Astrocyte (in vitro differentiated cells and primary cell): ENCODE measurements at places on chromosomes 7 and 10. TPM values are rescaled to one million over a fixed set of nuclear protein-coding genes. Genes with fewer than 3 reads are reported as not detected.

Gene ZPBP
- total RNA-seq = not detected in 2 replicates

Gene SLC26A5
- not detected in 2 replicates for total RNA-seq

GRCh38 chr10:111207500-111207899 is 130.7 kb downstream of the ADRA2A start:
- H3K27me3 ChIP-seq = no peaks in the 10 kb centered on the region
- H3K4me3 ChIP-seq = no peak overlapping the region
- no peaks in the 10 kb centered on the region for H3K4me1 ChIP-seq
- DNase-seq = no peak
- no peaks in the 10 kb centered on the region for H3K36me3 ChIP-seq

- H3K36me3 ChIP-seq = no peaks in the 10 kb centered on the region
- peak; percentile 76 for DNase-seq
- H3K27ac ChIP-seq = no peak overlapping the region
- no peaks in the 10 kb centered on the region for H3K27me3 ChIP-seq
Observed at GRCh38 chr10:62545160-62546066, 171.2 kb downstream of the ZNF365 start.

GRCh38 chr7:5838761-5839500 is 41.7 kb upstream of the OCM start:
- H3K36me3 ChIP-seq = no peaks in the 10 kb centered on the region
- no peak overlapping the region for H3K27ac ChIP-seq
- no peaks in the 10 kb centered on the region for H3K4me1 ChIP-seq
- no peak overlapping the region for H3K4me3 ChIP-seq

GRCh38 chr7:129561677-129562359 is 49.7 kb upstream of the NRF1 start:
- no peaks in the 10 kb centered on the region for H3K4me1 ChIP-seq
- DNase-seq = no peak
- H3K4me3 ChIP-seq = no peak overlapping the region
- peaks cover 15% of the 10 kb centered on the region for H3K27me3 ChIP-seq
- no peaks in the 10 kb centered on the region for H3K36me3 ChIP-seq
- H3K27ac ChIP-seq = no peak overlapping the region

Gene COL17A1
- total RNA-seq = 2.6 and 10.1 TPM in 2 replicates

GRCh38 chr10:20625868-20626267 is 271.2 kb downstream of the NEBL start:
- H3K36me3 ChIP-seq = no peaks in the 10 kb centered on the region
- no peaks in the 10 kb centered on the region for H3K4me1 ChIP-seq
- DNase-seq = no peak
- H3K4me3 ChIP-seq = no peak overlapping the region

Gene SMO
- total RNA-seq = 20.0 and 22.6 TPM in 2 replicates

DNA sequence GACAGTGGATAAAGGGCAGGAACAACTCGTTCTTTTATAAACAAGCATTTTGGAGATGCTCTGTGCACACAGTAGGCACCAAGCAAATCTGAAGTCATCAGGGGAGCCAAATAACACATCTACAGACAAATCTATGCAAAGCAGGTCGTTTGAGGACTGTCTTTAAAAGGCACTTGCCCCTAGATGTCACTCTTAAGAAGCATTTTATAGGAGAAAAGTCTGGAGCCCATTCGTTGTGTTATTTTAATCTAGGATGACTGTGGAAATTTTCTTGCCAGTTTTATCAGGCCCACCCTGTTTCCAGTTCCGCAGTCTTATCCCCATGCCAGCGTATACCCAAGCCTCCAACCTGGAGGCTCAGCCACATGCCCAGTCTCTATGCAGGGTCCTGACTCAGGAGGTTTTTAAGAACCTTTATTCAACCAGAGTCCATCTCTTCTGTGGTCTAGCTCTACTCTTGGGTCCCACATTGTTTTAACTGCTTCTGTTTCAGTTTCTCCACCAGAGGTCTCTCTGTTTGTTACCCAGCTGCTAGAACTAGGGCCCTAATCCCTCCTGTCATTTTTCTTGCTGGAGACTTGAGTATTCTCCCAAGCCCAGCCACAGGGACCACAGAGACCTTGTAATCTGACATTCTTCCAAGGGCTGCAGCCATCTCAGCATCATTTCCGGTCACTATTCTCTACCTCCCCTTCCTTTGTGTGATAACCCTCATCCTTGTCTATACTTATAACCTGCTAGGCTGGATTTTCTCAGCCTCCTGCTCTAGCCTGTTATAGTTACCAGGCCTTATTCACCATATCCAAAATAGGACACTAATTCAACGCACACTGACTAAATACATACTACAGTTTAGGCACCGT is 26.7 kb downstream of the PIK3CG start:
- H3K36me3 ChIP-seq = no peaks in the 10 kb centered on the region
- H3K4me1 ChIP-seq = no peaks in the 10 kb centered on the region
- no peaks in the 10 kb centered on the region for H3K27me3 ChIP-seq
- no peak for DNase-seq
- no peak overlapping the region for H3K4me3 ChIP-seq

GRCh38 chr7:150903606-150904005 is 51.3 kb downstream of the AOC1 start:
- no peaks in the 10 kb centered on the region for H3K36me3 ChIP-seq
- peak; percentile 71 for DNase-seq
- no peak overlapping the region for H3K27ac ChIP-seq

GRCh38 chr10:81108516-81109199 is 571.0 kb downstream of the SH2D4B start:
- no peak overlapping the region for H3K27ac ChIP-seq
- DNase-seq = no peak
- no peak overlapping the region for H3K4me3 ChIP-seq
- no peaks in the 10 kb centered on the region for H3K4me1 ChIP-seq
- no peaks in the 10 kb centered on the region for H3K36me3 ChIP-seq

- H3K4me1 ChIP-seq = peaks cover 9% of the 10 kb centered on the region
- H3K4me3 ChIP-seq = no peak overlapping the region
- no peak overlapping the region for H3K27ac ChIP-seq
- DNase-seq = no peak
- H3K27me3 ChIP-seq = peaks cover 5% of the 10 kb centered on the region
- no peaks in the 10 kb centered on the region for H3K36me3 ChIP-seq
Observed at GRCh38 chr10:71084061-71084817, 128.1 kb upstream of the UNC5B start.

DNA sequence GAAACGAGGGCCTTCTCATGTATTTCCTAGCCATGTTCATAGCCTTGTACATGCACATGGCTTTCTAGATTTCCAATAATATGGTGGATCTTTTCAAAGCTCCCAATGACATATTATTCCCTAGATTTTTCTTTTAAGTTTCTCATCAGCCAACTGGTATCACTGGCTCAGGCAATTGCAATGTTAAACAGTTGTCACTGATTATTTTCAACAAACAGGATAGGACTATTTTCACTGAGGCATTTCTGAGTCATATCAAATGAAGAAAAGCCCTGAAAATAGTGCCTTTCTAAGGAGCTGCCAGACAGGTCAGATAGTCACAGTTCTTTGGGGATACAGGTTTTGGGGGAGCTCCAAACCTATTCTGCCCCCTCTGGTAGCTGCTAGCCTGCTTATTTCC is 4.5 kb upstream of the LMTK2 start:
- no peaks in the 10 kb centered on the region for H3K4me1 ChIP-seq
- H3K27ac ChIP-seq = no peak overlapping the region
- no peaks in the 10 kb centered on the region for H3K27me3 ChIP-seq
- no peaks in the 10 kb centered on the region for H3K36me3 ChIP-seq
- H3K4me3 ChIP-seq = no peak overlapping the region

Gene TFPI2
- total RNA-seq = 66.2 and 74.8 TPM in 2 replicates

DNA sequence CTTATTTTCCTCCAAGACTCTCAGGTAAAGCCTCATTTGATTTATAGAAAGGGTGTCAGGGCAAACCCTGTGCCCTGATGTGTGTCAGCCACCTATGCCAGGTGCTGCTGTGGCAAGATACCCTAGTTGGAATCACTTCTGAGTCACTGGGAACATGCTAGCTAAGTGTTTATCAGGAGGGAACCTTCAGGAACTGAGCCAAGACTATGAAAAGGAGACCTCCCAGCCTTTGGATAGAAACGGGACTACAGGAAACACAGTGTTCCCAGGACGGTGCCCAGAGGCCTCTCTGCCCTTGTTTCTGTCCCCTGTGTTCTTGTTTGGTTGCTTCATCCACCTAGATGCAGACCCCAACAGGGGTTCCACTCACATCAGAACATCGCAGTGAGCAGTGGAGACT is 28.5 kb downstream of the CNNM1 start:
- H3K36me3 ChIP-seq = no peaks in the 10 kb centered on the region
- H3K4me3 ChIP-seq = no peak overlapping the region
- H3K27me3 ChIP-seq = peaks cover 3% of the 10 kb centered on the region
- H3K27ac ChIP-seq = no peak overlapping the region

- H3K36me3 ChIP-seq = no peaks in the 10 kb centered on the region
- H3K4me1 ChIP-seq = peaks cover 13% of the 10 kb centered on the region
- H3K4me3 ChIP-seq = no peak overlapping the region
- H3K27ac ChIP-seq = no peak overlapping the region
- peaks cover 3% of the 10 kb centered on the region for H3K27me3 ChIP-seq
Observed at GRCh38 chr10:63763744-63764143, 242.5 kb downstream of the REEP3 start.

- H3K4me3 ChIP-seq = no peak overlapping the region
- DNase-seq = no peak
- H3K36me3 ChIP-seq = no peaks in the 10 kb centered on the region
- H3K27ac ChIP-seq = no peak overlapping the region
- H3K4me1 ChIP-seq = no peaks in the 10 kb centered on the region
Observed at GRCh38 chr7:50394315-50394714, 55.8 kb downstream of the FIGNL1 start.

DNA sequence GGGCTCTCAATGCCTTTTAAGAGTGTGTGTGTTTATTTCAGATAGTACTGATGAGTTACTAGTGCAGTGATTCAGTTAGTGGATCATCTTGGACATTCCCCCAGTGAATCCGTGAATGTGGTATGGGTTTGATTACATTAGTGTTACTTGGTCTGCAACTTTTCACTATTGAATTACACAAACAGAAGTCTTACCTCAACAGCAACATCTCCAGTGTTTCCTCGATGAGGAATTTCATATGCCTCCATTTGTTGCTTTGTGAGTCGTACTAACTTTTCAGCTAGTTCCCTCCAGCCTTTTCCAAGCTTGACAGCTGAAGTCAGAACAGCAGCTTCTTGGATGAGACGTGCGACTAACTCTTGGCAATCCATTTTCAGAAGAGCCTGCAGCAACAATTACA is 63.2 kb downstream of the MACC1 start:
- no peak for DNase-seq
- no peaks in the 10 kb centered on the region for H3K4me1 ChIP-seq
- no peak overlapping the region for H3K27ac ChIP-seq
- no peaks in the 10 kb centered on the region for H3K36me3 ChIP-seq

GRCh38 chr7:155829796-155830470 is 17.7 kb upstream of the SHH start:
- H3K4me3 ChIP-seq = no peak overlapping the region
- H3K27me3 ChIP-seq = no peaks in the 10 kb centered on the region
- no peaks in the 10 kb centered on the region for H3K36me3 ChIP-seq
- DNase-seq = no peak
